ENCODE measurements at places on chromosomes 11 and 22.

GRCh38 chr11:14905104-14906033 is 13.3 kb upstream of the CYP2R1 start:
- DNase-seq: no peak

- DNase-seq: no peak
Observed at GRCh38 chr22:48868554-48868953, 959.1 kb downstream of the BRD1 start.

GRCh38 chr22:42720263-42721044 is at the start of gene A4GALT:
TSS of gene A4GALT (minus strand) at chr22:42720870. CDS start at chr22:42693951, 26,919 bp downstream.
- DNase-seq: no peak

- DNase-seq: no peak
Observed at GRCh38 chr11:131917634-131918384, 547.4 kb downstream of the NTM start.

DNA sequence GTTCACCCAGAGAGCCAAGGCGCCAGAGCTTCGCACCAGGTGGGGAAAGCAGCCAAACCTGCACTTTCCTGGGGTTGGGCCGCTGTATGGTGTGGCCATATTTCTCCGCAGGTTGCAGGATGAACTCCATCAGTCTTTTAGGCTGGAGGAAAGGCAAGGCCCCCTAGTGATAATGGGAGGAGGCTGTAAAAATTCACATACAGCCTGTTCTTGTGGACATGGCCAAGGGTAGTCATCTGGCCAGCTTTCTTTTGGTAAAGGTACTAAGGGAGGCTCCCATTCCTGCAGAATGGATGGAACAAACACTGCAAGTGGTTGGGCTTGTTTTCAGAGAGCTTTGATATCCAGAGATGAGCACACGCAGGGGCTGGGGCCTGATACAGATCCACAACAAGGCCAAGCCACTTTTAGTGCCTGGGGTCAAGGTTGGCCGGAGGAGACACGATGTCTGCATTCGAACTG is 29.6 kb downstream of the C22orf31 start:
- DNase-seq: no peak

- DNase-seq: no peak
Observed at GRCh38 chr11:117589063-117589462, 208.0 kb downstream of the DSCAML1 start.

DNA sequence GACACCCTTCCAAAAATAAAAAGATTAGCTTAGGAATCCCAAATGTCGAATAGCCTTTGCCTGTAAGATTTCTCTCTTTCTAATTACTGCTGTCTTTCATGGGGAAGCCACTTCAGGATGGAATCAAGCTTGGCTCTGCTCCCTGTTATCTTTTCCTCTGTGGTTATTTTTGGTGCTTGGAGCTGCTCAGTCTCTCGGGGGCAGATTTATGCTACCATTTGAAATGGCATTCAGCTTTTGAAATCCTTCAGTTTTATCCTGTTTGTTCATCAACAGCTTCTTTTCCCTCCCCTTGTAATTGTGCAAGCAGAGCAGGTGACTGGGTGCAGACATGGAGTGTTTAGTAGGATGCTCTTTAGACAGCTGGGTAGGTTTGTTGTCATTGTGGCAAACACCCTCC is 111.0 kb downstream of the DBX1 start:
- DNase-seq: no peak

DNA sequence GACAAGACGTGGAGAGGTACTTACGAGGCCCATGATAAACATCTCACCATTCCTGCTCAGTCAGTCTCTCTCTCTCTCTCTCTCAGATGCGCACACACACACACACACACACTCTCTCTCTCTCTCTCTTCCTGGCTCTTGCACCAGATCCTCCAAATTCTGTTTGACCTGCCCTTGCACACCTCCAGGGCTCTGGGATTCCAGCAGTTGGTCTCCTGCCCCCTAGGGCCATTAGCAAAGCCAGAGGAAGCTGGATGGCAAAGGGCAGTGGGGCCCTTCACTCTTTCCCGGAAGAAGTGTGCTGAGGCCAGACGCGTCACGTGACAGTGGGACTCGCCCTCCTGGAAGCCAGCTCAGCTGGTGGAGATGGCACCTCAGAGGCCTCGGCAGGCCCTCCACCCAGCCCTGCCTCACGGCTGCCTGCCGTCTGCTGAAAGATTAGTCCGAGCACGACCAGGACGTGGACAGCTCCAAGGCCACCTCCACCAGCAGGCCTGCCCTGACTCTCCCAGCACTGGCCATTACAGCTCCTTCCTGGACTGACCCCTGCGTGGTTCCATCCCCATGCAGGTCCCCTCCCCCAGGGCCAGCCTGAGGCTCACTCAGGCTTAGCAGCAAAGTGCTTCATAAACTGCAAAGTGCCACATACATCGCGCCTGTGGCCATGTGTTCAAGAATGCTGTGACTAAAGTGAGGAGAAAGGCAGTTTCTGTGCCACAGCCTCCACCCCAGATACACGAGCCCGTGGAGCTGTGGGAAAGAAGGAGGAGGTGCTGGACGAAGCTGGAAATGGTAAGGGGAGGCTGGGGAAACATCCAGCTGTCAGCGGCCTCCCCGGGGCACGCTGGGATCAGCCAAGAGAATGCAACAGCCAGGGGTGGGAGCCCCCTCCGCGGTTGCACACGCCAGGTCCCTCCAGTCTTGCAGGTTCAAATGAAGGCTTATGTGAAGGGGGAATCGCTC is 3.7 kb downstream of the PDGFB start:
- DNase-seq: no peak

DNA sequence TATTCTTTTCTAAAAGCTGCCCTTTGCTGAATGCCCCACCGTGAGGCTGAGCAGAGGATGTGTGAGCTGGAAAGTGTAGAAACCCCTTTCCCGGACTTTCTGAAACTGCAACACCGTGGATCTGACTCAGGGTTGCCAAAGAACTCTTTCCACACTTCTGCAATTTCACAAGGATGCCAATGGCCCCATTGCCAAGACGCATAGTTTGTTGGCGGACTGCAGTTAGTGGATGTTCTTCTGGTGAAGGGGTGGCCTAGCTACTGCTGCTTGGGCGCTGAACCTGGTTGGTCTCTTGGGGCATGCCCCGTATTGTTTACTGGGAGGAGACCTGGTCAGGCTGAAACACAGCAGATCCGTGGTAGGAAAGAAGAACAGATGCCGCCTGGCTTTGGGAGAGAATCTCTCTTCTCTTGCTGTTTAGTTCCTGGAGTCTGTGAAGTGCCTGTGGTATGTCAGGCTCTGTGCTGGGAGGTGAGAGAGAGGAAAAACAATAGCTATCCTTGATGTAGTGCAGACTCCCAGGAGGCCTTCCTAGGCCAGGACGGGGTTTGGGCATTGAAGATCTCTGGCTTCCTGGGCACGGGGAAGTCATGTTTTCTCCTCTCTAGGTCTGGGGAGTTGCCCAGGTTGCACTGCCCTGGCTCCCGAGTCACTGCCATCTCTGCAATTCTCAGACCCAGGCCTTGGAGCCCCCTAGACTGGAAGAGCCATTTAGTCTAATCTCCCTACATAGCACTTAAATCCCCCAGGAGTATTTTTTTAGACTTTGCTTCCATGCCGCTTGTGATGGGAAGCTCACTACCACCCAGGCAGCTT is 26.9 kb downstream of the CD82 start:
- no peak for DNase-seq

DNA sequence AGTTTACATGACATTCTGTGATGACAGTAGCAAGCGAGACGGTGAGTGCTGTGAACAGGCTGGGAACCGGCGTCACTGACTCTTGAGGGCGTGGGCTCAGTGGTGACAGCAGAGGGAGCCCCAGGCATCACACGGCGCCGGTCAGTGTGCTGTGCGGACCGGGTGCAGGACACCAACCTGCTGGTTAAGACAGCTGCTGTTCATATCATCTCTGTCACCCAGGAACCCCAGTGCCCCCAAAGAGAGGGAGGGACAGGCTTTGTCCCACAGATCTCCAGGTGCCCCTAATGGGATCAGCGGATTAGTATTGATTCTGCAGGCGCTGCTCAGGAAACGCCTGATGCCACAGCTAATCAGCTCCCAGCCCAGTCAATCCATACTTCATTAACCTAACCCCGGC is 18.4 kb downstream of the B3GAT1 start:
- DNase-seq: no peak

GRCh38 chr11:12114193-12115033 is 4.0 kb downstream of the MICAL2 start:
- no peak for DNase-seq

- peak; percentile 54 for DNase-seq
Observed at GRCh38 chr22:38246692-38247091, 26.1 kb downstream of the TMEM184B start.

GRCh38 chr11:33747979-33748378 is 11.8 kb upstream of the CD59 start:
- DNase-seq: no peak

DNA sequence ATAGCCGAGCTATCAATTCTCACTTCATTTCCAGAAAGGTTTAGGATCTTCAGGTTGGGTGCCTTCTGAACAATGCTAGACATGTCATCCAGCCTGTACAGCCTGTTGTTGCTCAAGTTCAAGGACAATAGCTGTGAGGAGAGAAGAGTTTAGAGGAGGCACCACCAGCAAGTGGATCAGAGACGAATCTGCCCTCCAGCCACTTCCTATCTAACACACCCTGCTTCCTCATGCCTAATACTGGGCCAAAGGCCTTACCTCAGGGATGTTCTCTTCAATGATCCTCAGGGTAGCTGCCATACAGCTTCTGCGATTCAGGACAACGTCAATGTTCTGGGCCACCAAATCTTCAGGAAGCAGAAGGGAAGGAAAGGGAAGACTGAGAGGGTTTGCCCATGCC is 4.2 kb downstream of the NXF1 start:
- DNase-seq: no peak

DNA sequence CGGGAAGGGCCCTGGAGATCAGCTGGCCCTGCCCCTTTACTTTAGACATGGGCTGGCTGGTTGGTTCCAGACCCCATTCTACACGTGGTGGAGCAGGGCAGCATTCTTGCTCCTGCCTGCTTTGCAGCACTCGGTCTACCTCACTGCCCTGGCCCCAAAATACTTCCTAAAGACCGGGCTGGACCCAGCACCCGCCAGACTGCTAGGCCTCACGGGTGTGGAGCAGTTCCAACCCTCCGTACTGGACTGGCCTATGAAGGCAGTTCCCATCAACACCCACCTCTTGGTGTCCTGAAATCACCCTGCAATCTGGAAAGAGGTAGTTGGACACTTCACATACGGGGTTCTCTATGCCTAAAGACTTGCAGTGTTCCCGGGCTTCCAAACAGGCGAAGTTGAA is 6.4 kb downstream of the MCAT start:
- no peak for DNase-seq

DNA sequence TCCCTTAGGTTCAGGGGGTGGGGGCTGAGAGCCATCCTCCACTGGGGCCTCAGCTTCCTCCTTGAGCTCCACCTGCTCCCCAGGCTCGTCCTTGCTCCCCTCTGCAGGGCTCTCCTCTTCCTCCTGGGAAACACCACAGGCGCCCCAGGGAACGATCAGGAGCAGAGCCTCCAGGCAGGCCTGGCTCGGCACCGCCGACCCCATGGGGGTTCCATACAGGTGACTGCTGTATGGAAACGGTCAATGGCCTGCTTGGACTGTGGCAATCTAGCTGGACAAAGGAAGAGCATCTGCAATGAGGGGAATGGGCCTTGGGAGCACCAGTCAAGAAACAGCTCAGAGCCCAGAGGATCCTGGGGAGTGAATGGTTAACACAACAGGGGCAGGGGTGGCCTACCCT is 7.9 kb downstream of the HYOU1 start:
- DNase-seq: no peak

GRCh38 chr11:11717064-11717725 is 95.4 kb upstream of the GALNT18 start:
- DNase-seq: no peak

DNA sequence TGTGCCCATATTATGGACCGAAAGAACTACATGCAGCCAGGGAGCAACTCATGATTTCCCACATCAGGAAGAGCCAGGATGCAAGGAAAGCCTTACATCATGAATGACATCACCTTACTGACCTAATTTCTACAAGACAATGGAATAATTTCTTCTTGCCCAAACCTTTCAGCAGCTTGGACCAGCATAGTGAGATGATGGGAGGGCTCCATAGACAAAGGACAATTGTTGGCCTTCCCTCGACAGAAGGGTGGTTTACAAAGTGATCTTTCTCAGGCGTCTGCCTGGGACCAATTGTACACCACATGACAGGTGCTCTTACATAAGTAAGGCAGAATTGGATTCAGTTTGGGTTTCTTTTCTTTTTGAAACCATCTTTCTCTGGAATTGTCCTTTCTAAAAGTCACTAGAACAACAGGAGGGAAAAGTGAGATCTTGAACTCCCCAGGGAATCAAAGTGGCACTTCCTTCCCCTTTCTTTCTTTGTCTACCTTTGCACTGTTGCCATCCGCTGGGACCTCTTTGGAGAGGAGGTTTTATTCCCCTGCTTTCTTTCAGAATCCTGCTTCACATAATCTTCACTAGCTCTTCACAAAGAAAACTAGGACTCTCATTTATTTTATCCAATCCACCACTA is 51.7 kb upstream of the PAK1 start:
- DNase-seq: no peak

DNA sequence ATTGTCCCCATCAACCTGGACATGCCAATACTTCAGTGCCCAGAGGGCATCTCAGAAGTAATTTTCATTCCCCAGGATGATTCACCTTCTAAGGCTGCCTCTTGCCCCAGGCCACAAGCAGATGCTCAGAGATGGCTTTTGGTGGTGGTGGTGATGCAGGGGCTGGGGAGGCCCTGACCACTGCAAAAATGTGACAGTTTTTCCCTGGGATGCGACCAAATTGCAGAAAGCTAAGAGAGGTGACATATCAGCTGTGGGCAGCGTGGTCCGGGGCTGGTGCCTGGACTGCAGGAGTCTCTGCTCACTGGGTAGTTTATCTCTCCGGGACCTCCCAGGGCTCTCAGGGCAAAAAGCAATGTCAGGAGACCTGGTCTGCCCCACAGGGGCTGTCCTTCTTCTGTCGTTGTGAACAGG is 39.7 kb upstream of the ACCSL start:
- DNase-seq: no peak

DNA sequence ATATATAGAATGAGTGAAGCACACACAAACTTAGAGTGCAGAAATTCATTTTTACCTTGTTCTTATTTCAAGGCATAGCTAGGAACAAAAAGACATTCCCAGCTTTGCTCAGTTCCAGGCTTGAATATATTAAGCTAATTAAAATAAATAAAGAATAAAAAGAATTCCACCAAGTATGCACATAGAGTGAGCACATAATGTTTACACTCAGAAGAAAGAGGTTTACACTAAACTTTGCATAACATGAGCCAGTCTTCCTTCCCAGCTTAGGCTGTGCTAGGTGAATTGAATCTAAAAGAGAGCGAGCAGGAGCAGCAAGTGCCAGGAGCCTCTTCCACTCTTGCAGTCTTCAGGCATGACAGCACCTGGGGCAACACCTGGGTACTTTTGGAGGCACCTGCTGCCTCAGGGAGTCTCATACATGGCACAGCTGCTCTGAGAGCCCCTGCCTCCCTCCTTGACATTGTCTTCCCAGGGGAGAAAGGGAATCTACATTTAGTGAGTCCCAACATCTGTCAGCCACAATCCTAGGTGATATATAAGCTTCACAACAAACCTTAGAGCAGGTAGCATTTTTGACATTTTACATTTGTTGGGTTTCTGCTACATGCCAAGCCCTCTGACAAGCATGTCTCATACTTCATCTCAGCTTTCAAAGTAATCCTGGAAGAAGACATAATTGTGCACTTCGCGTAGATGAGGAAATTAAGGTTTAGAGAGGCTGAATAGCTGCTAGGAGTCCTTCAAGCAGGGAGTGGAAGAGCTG is 732.7 kb upstream of the TENM4 start:
- no peak for DNase-seq

- DNase-seq: no peak
Observed at GRCh38 chr11:41039592-41039991, 419.9 kb downstream of the LRRC4C start.
